Large intestine (tissue), 12 donors: ENCODE measurements at places on chromosomes 6 and 20. TPM values are rescaled to one million over a fixed set of nuclear protein-coding genes. Genes with fewer than 3 reads are reported as not detected.

Gene CST9
- polyA plus RNA-seq = not detected

Gene PDYN
- polyA plus RNA-seq = 0.10 TPM

Gene TPBG
- polyA plus RNA-seq = 5.4 TPM

Gene ERVFRD-1
- polyA plus RNA-seq = 1.3 TPM

- DNase-seq = no peak
Observed at GRCh38 chr6:160028487-160029275, 59.8 kb downstream of the IGF2R start.

GRCh38 chr6:13796781-13797180, 17.6 kb downstream of the MCUR1 start:
- DNase-seq = no peak

DNA sequence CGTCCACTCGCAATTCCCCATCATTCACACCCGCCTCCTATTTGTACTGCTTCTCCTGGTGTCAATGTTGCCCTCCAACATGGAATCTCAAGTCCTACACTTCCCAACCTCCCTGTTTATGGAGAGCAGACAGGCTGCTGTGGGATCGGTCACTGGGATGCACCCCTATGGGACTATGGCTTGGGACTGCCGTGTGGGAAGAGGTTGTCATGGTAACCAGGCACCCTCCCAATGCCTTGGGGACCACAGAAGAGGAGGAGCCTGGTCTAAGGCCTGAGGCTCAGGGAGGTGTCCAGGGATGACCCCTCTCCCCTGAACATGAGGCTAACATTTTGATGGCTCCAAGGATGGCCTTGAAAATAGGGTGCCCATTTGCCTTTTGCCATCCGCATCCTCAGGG, 116.6 kb upstream of the CST7 start:
- DNase-seq = no peak

- no peak for DNase-seq
Observed at GRCh38 chr6:128822271-128822670, 60.7 kb upstream of the LAMA2 start.
